ENCODE measurements at places on chromosomes 4 and X. TPM values are rescaled to one million over a fixed set of nuclear protein-coding genes. Genes with fewer than 3 reads are reported as not detected.

DNA sequence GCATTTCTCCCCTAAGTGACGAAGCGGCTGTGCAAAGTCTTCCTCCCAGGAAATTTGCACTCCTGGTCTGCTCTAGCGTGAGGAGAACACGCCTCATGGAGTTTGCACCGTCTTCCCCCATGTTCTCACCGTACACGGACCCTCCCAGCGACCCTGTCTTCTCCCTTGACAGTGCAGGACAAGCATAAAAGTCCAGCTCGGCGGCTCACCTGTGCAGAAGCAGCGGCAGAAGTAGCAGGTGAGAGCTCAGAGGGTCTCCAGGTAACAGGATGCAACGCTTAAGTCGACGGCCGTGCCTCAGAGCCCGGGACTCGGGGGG is 314 bp downstream of the P2RY8 start:
- no peak for DNase-seq
- H3K4me1 ChIP-seq: no peaks in the 10 kb centered on the region
- no peak overlapping the region for H3K27ac ChIP-seq
- H3K4me3 ChIP-seq: no peak overlapping the region
- no peaks in the 10 kb centered on the region for H3K27me3 ChIP-seq

DNA sequence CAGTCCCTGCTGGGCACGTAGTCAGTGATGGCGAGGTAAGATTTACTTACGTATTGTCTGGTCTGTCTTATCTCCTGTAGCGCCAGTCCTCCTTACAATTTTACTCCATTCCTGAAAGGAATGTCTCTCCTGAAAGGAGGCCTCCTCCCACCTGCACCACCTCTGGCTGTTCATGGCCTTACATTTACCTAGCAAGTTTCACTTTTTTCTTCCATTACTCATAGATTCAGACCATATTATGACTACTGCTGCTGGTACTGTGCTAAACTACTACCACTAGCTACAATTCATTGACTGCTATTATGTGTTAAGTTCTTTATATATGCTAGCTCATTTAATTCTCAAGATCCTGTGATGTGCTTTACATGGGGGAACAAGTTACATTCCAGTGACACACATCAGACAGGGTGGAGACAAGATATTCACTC is 189.9 kb downstream of the BMPR1B start:
- no peak for DNase-seq
- H3K4me3 ChIP-seq: no peak overlapping the region
- peak overlapping the region; percentile 7 for H3K27ac ChIP-seq
- H3K36me3 ChIP-seq: peaks cover 20% of the 10 kb centered on the region

DNA sequence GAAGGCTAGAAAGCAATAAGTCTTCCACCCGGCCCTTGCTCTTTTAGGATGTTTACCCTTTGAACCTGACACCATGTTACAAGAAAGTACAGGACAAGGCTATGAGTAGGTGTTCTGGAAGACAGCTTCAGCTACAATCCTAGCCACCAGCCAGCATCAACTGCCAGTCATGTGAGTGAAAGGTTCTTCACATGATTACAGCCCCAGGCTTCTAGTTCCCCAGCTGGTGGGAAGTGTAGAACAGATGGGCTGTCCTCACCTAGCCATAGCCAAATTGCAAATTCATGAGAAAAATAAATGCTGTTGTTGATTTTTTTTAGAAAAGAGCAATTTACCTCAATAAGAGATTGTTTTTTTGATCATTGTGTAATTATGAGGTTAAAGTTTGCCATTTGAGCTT is 60.8 kb downstream of the GRXCR1 start:
- no peaks in the 10 kb centered on the region for H3K4me1 ChIP-seq
- no peak overlapping the region for H3K4me3 ChIP-seq
- no peak for DNase-seq
- H3K36me3 ChIP-seq: no peaks in the 10 kb centered on the region
- H3K27ac ChIP-seq: no peak overlapping the region

DNA sequence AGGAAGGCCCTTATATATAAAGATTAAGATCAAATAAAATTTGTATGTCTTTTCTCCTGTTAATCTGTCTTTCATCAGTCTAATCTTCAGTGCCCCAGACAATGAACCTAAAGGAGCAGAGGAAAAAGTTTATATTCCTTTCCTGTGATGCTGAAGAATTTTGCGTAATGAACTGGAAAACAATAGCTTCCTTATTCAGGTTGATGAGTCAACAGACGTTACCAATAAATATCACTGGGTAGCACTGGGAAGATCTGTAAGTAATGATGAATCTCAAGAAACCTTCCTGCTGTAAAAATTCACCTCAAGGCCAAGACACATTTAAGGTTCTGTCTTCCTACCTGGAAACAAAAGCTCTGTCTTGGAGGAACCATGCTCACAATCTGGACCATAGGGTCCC is 25.5 kb downstream of the CDKN2AIP start:
- no peak for DNase-seq
- H3K4me3 ChIP-seq: no peak overlapping the region
- H3K36me3 ChIP-seq: peaks cover 8% of the 10 kb centered on the region

Gene MID1
- total RNA-seq: 32.5 TPM

Gene GLUD2
- 11.3 TPM for total RNA-seq

Gene EPHA5
- not detected for total RNA-seq

Gene MYOZ2
- total RNA-seq: 0.16 TPM

Gene TEX11
- 6.5 TPM for total RNA-seq

Gene TASL
- not detected for total RNA-seq

Gene SPIN3
- 26.1 TPM for total RNA-seq

Gene PHOX2B
- total RNA-seq: not detected

Gene STPG2
- 1.1 TPM for total RNA-seq

Gene ABLIM2
- 7.5 TPM for total RNA-seq
